Tibial artery (tissue), 4 donors: ENCODE measurements at places on chromosomes 13 and 19.

- DNase-seq, result no peak
Observed at GRCh38 chr19:55305983-55306562, 19.1 kb downstream of the TMEM150B start.

DNA sequence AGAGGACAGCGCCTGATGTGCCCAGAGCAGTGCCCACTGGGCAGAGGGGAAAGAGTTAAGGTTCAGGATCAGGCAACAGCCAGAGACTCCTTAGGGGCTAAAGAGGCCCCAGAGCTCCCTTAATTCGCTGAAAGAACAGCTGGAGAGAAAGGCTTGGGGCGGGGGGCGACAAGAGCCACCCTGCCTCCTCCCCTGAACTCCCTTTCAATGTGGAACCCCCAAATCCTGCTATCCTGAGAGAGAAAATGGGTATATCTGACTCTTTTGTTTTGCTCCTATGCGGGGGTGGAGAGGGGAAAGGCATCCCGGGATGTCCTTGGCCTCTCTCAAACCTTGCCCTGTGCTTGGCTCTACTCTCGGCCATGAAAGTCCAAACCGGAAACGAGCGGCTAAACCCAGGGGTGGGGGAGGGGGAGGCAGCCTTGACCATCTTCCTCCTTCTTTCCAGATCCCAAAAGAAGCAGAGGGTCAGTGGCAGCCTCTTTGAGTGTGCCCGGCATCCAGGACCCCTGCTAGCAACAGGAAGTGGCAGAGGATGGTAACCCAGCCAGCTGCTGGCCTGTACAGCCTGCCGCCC, 4.7 kb downstream of the PRKACA start:
- peak; percentile 86 for DNase-seq

GRCh38 chr19:2867025-2867991, at the start of gene ZNF556:
Gene ZNF556 (plus strand): TSS chr19:2867335. CDS start chr19:2867422, 87 bp downstream.
- no peak for DNase-seq

GRCh38 chr13:72657379-72657778, 70.0 kb downstream of the MZT1 start:
- no peak for DNase-seq

GRCh38 chr13:110177790-110178189, 129.2 kb downstream of the COL4A1 start:
- DNase-seq, result no peak

DNA sequence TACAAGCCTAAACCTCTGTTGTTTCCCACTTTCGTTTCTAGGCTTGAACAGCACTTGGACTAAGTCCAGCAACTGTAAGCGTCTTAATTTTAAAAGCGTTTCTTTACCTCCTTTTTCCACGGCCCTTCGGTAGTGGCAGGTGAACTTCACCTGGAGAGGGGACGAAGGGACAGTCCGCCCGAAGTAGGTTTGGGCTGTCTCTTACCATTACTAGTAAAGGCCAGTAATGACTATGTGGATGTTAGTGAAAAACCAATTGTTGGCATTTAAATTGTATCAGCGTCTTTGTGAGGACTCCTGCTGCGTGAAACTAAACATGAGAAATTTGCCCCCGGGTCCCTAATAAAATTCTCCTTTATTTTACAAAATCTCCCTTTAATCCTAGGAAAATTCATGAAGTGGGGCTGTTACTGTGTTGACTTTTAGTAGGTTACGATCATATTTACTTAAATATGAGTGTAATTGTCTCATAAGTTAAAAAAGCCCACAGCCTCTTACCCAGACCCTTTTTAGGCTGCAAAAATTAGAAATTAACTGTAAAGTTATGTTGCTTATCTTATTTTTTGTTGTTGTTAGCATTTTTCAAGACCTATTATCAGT, 983 bp downstream of the ITM2B start:
- DNase-seq, result no peak

DNA sequence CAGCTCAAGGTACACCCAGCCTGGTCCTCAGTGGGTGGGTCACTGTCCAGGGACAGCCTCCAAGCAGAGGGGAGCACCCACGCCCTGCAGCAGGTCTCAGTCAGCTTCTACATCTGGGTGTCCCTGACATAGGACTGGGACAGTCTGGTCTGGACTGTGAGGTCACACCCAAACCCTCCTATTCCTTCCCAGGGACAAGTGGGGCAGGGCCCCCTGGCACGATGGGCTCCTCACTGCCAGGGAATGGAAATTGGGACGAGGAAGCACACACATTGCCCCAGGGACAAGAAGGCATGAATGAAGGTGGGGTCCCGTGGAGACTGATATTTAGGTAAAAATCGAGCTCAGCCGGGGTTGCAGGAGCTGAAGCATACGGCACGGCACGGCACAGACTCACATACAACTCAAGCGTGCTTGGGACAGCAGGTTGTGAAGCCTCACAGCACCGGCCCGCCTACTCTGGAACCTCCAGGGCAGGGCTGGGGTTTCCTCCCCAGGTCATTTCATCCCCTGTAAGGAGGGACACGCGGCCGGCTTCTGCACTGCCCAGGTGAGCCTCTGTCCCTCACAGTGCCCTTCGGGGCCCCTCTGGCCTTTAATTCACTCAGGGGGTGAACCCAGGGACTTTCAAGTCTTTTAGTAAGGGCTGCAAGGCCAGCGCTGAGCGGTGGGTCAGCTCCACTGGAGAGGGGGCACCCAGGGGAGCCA, 3.5 kb downstream of the PNMA8B start:
- no peak for DNase-seq

- DNase-seq, result no peak
Observed at GRCh38 chr13:108779308-108779707, 149.9 kb downstream of the MYO16 start.
